ENCODE measurements at places on chromosomes 16 and 17. TPM values are rescaled to one million over a fixed set of nuclear protein-coding genes. Genes with fewer than 3 reads are reported as not detected.

GRCh38 chr16:72286936-72287620 is 115.1 kb upstream of the PMFBP1 start:
- no peak for DNase-seq

DNA sequence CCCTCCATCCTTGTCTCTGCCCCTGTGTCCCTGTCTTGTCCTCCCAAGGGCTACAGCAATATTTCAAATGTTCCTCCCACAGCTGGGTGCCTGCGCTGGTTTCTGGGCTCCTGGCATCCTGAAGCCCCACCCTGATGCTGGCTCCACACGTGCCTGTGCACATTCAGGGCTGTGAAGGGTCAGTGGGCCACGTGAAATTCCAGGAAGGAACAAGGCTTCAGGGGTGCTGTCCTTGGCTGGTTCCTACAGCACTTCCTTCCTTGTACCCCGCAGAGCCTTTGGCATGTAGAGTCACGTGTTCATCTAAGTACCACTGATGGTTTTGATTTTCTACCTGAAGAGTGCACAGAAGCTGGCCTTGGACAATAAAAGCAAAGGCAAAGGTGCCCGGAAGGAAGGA is 57.7 kb upstream of the NLK start:
- no peak for DNase-seq

DNA sequence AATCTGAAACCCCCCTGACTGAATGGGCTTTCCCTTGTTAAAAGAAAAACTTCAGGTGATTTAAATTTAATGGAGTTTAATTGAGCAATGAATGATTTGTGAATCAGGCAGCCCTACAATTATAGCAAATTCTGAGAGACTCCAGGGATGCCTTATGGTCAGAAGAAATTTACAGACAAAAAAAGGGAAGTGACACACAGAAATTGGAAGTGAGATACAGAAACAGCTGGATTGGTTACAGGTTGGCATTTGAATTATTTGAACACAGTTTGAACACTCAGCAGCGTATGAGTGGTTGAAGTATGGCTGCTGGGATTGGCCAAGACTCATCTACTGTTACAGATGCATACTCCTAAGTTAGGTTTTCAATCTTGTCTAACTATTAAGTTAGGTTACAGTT is 19.0 kb upstream of the CPHXL start:
- DNase-seq, result no peak

- no peak for DNase-seq
Observed at GRCh38 chr16:69424935-69425784, 741 bp downstream of the CYB5B start.

GRCh38 chr16:71780521-71781089 is 28.0 kb downstream of the AP1G1 start:
- DNase-seq, result no peak

Gene ITPRIPL2
- total RNA-seq, result 0.36 TPM

Gene SEZ6L2
- total RNA-seq, result not detected

Gene CUEDC1
- total RNA-seq, result 0.41 TPM
